Gastrocnemius medialis (tissue), 4 donors: ENCODE measurements at places on chromosomes 3 and 15. TPM values are rescaled to one million over a fixed set of nuclear protein-coding genes. Genes with fewer than 3 reads are reported as not detected.
A peak's percentile ranks its signal among the peaks of the same experiment; 100 is the strongest.

Gene KCNMB3
- total RNA-seq, result 0.29 TPM

DNA sequence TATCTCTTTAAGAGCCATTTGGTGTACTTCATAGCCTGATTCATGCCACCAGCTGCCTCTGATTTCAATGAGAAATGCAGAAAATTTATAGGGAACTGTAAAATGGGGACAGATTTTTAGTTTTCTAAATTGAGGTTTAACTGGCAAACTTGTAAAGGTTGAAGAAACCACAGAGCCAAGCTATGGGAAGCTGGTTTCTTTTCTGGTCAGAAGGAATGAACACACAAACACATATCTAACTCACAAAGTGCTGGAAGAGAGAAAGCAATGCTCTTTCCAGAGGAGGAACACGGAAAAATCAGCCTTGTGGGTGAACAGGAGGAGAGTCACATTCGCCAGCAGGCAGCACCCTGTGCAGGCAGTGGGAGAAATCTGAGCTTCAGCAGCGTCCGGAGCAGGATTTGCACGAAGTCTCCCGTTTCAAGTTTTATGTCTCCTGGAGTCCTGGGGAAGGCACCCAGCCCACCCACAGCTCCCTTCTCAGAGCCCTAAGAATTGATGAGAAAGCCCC lies 481 bp downstream of the MASP1 start:
- no peaks in the 10 kb centered on the region for H3K27me3 ChIP-seq
- peak overlapping the region; percentile 63 for H3K27ac ChIP-seq

Gene CLDN1
- total RNA-seq, result 1.00 TPM

- peak overlapping the region; percentile 99 for H3K27ac ChIP-seq
- H3K4me1 ChIP-seq, result peaks cover 12% of the 10 kb centered on the region
- H3K36me3 ChIP-seq, result no peaks in the 10 kb centered on the region
- H3K27me3 ChIP-seq, result no peaks in the 10 kb centered on the region
- DNase-seq, result no peak
- H3K4me3 ChIP-seq, result peak overlapping the region; percentile 95
Measured at GRCh38 chr3:52286777-52287110, 884 bp upstream of the GLYCTK start.

DNA sequence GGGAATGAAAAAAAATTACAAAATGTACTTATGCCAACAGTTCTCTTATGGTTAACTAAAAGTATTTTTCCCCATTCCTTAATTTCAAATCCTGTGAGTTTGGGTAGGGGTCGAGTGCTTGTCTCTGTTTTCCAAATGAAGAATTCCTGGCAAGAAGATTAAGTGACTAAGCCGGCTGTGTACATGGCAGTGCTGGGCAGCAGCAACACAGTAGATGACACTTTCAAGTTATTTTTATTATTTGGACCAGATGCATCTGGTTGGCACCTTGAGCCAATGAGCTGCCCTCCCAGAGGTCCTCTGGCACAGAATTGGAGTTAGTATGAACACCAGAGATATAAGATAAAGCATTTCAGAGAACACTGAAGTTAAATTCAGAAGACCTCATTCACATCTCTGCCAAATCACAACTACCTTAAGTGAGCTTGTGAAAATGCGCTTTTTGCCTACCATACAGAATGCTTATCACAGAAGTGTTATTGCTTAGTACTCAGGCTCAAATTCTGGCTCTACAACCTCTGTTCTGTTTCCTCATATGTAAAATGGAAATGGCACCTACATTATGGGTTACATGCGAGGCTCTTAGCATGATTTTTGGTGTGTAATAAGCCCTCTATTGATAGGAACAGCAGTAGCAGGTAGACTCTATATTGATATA lies 256.9 kb downstream of the UBE2E2 start:
- peak overlapping the region; percentile 26 for H3K4me3 ChIP-seq
- no peaks in the 10 kb centered on the region for H3K27me3 ChIP-seq
- DNase-seq, result peak; percentile 45
- H3K27ac ChIP-seq, result peak overlapping the region; percentile 57
- H3K4me1 ChIP-seq, result peaks cover 50% of the 10 kb centered on the region

Gene FOXL2
- total RNA-seq, result not detected

DNA sequence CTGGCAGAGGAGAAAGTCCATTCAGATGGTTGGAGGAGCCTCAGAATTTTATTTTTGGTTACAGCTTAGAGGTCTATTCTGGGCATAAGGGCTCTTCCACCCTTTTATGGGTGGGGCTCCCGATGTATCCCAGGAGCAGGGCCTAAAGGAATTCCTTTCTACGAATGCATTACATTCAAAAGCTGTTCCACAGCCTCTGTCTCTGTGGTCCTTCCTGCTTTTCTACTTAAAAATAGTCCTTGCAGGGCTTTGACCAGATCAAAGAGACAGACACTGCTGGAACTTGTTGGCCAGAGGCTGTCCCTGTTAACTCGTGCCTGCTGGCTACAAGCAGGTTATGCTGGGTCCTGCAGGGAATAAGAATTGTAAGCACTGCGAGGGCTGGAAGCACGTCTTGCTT lies 14.4 kb upstream of the NOX5 start:
- H3K4me1 ChIP-seq, result peaks cover 12% of the 10 kb centered on the region
- no peaks in the 10 kb centered on the region for H3K36me3 ChIP-seq
- no peak overlapping the region for H3K27ac ChIP-seq
- no peaks in the 10 kb centered on the region for H3K27me3 ChIP-seq
- no peak overlapping the region for H3K4me3 ChIP-seq

DNA sequence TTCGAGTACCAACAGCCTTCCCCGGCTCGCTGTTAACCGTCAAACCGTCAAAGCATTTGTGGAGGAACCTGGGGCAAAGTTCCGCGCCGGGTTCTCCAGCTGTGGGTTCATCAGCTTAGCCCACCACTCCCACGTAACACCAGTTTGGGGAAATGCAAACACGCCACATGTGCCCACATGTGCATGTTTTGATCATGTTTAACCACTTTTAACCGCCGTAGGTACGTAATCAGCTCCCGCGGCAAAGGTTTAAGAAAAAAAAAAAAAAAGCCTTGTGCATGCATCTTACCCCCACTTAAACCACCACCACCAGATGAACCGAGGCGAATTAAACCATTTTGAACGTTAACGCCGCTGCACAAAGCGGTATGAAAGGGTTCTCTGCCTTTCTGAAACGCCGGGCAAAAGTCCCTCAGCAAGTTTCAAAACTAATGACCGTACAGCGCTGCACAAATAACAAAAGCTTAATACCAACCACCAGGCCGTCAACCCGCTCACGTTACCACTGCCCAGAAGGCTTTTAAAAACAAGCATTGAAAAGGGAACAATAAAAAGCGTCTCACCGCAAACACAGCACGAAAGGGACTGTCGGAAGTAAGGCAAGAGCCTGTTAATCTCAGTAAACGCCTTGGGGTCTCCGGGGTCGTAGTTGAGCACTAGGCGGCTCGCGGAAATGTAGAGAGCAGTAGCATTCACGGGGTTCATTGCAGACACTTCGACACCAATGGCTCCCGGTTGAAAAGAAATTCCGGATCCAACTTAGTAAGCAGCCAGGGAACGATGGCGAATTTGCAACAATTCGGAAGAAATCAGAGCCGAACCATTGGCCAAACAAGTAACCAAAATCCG lies 1.5 kb downstream of the MSL2 start:
- H3K36me3 ChIP-seq, result no peaks in the 10 kb centered on the region
- DNase-seq, result no peak
- H3K4me3 ChIP-seq, result peak overlapping the region; percentile 92
- H3K27ac ChIP-seq, result peak overlapping the region; percentile 100
- no peaks in the 10 kb centered on the region for H3K27me3 ChIP-seq

GRCh38 chr3:126907557-126907956 lies 75.4 kb upstream of the PLXNA1 start:
- no peak overlapping the region for H3K4me3 ChIP-seq
- no peak overlapping the region for H3K27ac ChIP-seq
- H3K27me3 ChIP-seq, result no peaks in the 10 kb centered on the region
- no peaks in the 10 kb centered on the region for H3K36me3 ChIP-seq
- no peak for DNase-seq
- H3K4me1 ChIP-seq, result no peaks in the 10 kb centered on the region

- H3K36me3 ChIP-seq, result no peaks in the 10 kb centered on the region
- H3K4me3 ChIP-seq, result no peak overlapping the region
- H3K4me1 ChIP-seq, result peaks cover 33% of the 10 kb centered on the region
- H3K27me3 ChIP-seq, result no peaks in the 10 kb centered on the region
Measured at GRCh38 chr15:77410701-77411618, 8.9 kb downstream of the PEAK1 start.

DNA sequence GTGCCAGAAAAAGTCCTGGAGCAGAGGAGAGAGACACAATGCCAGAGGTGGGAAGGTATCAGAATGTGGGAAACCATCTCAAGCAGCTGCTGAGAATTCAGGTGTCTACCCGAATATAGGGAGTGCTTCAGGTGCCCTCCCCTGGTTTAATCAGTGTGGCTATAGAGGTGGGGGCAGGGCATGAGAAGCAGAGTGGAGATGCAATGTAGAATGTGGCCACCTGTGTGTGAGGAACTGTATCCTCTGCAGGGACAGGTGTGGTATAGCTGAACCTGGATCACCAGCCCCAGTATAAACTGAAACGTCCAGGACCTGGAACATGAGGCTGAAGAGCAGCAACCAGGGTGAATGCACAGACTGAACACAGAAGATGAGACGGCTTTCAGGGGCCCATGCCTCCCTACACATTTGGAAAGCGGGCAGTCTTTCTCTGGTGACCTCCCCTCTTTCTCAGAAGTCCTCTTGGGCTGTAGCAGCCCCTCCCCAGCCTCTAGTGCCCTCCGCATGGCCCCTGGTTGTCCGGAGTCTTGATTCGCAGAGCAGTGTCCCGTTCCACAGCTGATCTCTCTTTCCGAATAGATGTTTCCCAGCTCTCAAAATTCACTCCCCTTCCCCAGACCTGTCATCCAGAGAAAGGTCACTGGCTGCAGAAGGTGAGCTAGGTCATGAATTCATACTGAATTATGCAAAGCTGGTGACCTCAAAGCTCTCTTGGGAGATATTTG lies 103.1 kb downstream of the ABHD5 start:
- H3K27ac ChIP-seq, result no peak overlapping the region
- no peaks in the 10 kb centered on the region for H3K4me1 ChIP-seq
- no peak for DNase-seq
- H3K4me3 ChIP-seq, result no peak overlapping the region

GRCh38 chr3:111667621-111668239 lies 72.6 kb upstream of the ZBED2 start:
- peak; percentile 22 for DNase-seq
- H3K27ac ChIP-seq, result peak overlapping the region; percentile 45
- H3K4me1 ChIP-seq, result peaks cover 5% of the 10 kb centered on the region
- H3K4me3 ChIP-seq, result no peak overlapping the region
- H3K27me3 ChIP-seq, result no peaks in the 10 kb centered on the region

DNA sequence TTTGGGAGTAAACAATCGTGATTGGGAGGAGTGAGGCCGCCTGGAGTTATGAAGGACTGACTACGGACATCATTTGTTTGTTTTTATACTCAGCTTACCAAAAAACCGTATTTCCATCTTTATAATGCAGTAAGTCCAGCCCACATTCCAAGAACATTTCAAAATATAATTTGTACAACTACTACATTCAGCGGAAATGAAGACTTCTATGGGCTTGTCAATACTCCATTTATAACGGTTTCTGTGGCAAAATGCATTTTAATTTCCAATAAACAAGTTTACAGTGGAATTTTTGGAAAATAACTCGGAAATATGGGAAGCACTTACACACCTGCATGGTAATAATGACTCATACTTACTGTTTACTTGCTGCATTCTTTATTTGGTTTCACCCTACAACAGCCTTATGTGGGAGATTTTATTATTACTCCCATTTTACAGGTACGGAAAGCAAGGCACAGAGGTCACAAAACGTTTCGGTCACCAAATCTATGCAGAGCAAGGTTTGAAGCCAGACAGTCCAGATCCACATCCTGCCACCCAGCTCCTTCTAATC lies 62.3 kb downstream of the LDHAL6B start:
- no peaks in the 10 kb centered on the region for H3K36me3 ChIP-seq
- DNase-seq, result no peak
- H3K4me3 ChIP-seq, result no peak overlapping the region

Gene CCDC33
- total RNA-seq, result not detected

Gene CCK
- total RNA-seq, result not detected
